ENCODE measurements at places on chromosomes 6 and 20.

DNA sequence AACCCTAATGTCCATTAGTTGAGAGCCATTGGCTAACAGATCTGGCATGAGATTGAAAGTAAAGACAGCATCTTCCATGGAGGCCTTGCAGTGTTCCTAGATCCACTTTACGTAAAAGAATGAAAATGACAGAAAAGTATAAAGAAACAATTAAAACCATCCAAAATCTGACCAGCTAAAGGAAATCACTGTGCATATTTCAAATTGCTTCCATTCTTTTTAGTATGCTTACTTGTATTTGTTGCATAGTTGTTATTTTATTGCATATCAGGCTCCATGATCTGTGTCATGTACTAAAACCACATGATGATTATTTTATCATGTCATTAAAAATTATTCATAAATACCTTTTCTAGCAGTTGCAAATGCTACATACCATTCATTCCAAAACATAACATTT lies 67.9 kb downstream of the GCLC start:
- no peak for DNase-seq

DNA sequence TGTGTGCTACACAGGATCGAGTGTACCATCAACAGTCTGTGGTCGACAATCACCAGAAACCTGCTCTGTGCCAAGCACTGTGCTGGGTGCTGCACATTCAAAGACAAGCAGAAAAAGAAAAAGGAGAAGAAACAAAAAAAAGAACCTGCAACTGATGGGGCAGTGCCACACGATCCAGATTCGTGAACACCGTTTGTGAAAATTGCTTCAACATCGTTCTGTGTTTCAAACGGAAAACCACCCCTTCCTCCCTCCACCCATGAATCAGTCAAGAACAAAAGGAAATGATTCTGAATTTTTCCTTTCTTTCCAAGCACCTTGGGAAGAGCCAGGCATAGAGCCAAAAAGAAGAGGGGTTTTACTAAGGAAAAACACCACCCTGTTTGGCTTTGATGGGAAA lies 129.2 kb upstream of the ARID1B start:
- DNase-seq = no peak

DNA sequence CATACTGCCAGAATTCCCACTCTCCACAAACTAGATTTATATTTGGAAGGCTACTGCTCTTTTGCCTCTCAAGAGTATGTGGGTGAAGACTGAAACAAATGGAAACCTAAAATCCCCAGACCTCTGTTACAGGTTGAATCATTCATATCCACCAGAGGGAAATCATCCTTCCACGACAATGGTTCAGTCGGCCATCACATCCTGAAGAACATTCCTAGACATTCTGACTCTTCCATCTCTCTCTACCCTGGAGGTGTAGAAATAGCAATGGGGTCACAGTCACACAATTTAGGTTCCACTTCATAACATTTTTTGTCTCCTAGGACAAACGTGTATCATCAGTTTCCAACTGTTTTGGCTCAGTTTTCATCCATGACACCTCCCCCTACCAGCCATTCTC lies 8.6 kb downstream of the GPX5 start:
- DNase-seq = no peak

- peak; percentile 52 for DNase-seq
Observed at GRCh38 chr6:108914235-108915022, 66.2 kb downstream of the ARMC2 start.

DNA sequence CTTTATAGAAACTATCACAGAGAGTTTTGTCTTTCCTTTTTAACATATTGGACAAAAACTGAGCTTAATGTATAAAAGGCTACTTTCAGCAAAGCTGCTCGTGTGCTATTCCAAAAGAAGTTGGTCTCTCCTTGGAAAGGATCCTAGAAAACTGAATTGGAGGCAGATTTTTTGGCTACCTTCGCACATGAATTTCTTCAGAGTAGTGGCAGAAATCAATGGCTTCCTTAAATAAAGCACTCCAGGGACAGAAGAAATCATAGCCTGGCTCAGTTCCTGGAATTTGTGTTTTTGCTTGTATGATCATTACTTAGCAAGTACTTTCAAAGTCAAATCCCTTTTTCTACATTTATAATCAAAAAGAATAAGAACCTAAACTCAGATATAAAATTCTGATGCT lies 780.3 kb downstream of the PHF3 start:
- no peak for DNase-seq

DNA sequence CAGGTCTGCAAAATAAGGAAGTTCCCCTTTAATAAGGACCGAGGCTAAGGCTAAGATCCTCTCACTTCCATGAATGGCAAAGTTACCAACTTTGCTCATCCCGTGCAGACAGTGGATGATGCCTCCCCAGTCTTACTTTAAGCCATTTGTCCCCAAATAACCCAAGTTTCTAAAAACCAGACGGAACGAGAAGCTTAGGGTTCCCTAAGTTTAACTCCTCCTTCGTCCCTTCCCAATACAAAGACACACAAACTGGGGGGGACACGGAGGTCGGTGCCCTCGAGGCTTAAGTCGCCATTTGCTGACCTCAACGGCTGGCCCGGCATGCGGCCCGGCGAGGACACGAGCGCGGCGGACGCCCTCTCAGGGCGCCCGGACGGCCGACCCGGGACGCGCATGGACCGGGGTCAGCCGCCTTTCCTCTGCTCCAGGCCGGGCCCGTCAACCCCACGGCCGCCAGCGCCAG lies 527 bp downstream of the FBXO30 start:
- DNase-seq = peak; percentile 38

DNA sequence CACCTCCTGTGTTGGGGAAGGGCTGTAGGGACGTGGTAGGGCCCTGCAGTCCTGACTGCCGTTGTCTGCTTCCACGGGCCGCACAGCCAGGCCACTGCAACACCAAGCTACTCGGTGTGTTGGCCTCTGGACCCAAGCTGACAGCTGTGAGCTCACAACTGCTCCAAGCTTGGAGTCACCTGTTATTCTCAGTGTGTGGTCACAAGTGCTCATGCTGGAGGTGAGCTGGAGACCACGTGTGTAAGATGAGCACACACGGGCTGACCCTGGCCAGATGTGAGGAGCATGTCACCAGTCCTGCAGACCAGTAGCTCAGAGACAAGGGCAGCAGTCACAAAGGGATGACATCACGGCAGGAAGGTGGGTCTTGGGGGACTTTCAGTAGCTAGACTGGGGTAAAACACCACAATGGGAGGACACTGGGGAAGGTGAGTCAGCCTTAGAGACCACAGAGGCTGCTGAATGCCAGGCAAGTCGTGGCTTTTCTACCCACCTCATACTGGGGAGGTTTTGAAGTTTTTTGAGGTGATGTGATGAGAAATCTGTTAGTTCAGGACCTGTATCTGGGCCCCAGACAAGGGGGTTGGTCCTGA lies 87.3 kb downstream of the FAM120B start:
- DNase-seq = no peak

- peak; percentile 91 for DNase-seq
Observed at GRCh38 chr6:5214570-5215052, 46.1 kb downstream of the LYRM4 start.

GRCh38 chr6:35025232-35026188 lies 115.6 kb downstream of the TCP11 start:
- DNase-seq = no peak

- no peak for DNase-seq
Observed at GRCh38 chr6:96276305-96276704, 245.3 kb upstream of the UFL1 start.

GRCh38 chr20:38184101-38184500 lies 19.0 kb upstream of the TGM2 start:
- DNase-seq = no peak

DNA sequence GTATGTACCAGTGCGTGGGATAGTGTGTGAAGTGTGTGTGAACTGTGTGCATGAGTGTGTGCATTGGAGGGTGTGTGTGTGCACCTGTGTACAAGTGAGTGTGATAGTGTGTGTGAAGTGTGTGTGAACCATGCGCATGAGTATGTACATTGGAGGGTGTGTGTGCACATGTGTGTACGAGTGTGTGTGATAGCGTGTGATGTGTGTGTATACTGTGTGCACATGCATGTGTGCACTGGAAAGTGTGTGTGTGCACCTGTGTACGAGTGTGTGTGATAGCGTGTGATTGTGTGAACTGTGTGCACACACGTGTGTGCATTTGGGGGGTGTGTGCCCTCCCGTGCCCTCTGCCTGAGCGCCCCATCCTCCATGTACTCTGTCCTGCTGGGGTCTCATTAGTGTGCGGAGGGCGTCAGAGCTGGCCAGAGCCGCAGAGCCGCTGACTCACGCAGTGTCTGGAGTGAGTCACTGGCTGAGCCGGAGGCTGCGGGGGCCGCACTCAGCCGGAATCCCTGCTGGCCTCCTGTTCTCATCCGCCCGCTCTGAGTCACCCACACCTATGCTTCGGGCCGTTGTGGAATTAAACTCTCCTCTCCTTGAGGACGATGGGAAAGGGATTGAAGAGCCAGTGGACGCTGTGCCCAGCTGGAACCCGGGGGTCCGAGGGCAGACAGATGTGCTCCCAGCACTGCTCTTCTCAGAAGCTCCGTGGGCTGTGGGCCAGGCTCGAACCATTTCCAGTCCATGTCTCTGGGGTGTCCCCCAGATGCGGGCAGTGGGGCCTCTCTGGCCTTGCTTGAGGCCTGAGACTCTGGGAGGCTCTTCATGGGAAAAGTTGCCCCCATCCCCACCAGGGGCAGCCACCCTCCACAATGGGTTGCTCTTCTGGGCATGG lies 27.3 kb upstream of the STX16 start:
- no peak for DNase-seq

DNA sequence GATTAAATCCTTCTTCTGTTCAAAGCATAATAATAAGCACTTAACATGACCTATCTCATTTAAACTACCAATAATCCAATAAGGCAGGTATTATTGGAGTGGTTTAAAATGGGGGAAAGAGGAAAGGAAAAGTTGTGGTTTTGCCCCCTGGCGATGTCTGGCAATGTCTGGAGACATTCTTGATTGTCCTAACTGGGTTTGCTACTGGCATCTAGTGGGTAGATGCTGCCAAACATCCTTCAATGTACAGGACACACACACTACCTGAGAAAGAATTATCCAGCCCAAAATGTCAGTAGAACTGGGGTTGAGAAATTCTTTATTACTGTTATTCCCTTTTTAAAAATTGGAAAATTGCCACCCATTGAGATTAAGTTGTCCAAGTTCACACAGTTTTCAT lies 25.2 kb upstream of the SRSF6 start:
- no peak for DNase-seq

- peak; percentile 73 for DNase-seq
Observed at GRCh38 chr20:47360297-47361056, 4.0 kb upstream of the ZMYND8 start.

- DNase-seq = no peak
Observed at GRCh38 chr20:57481281-57481711, 43.6 kb downstream of the CTCFL start.

GRCh38 chr6:37920667-37921066 lies 101.1 kb downstream of the ZFAND3 start:
- no peak for DNase-seq

GRCh38 chr6:101015541-101015940 lies 134.4 kb upstream of the ASCC3 start:
- no peak for DNase-seq

DNA sequence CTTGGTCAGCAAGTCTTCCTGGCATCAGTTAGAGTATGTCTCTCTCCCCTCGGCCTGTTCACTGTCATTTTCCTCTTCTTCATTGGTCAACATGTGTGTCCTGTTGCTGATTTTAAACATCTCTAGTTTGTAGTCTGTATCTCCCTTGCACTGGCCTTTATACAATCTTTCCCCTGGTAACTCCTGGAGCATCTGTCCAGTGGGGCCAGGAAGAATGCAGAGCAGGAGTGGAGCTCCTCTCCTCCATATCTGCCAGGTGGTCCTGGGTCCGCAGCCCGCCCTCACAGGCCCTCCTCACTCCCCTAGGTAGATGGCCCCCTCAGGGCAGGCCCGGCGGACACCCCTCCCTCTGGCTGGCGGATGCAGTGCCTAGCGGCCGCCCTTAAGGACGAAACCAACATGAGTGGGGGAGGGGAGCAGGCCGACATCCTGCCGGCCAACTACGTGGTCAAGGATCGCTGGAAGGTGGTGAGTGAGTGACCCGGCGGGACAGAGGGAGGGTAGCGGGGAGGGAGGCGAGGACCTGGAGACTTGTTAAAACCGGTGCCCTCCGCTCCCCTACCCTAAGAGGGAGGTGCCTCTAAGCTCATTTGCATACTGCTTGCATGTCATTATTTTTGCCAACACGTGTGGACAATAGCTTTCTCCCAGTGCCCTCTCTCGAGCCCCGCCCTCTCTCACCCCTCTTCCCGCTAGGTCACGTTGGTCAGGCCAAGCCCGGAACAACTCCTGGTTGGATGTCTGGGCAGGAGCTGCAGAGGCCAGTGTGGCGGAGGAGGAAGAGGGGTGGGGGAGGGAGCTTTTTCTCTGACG lies 3.2 kb downstream of the TTBK1 start:
- DNase-seq = no peak

DNA sequence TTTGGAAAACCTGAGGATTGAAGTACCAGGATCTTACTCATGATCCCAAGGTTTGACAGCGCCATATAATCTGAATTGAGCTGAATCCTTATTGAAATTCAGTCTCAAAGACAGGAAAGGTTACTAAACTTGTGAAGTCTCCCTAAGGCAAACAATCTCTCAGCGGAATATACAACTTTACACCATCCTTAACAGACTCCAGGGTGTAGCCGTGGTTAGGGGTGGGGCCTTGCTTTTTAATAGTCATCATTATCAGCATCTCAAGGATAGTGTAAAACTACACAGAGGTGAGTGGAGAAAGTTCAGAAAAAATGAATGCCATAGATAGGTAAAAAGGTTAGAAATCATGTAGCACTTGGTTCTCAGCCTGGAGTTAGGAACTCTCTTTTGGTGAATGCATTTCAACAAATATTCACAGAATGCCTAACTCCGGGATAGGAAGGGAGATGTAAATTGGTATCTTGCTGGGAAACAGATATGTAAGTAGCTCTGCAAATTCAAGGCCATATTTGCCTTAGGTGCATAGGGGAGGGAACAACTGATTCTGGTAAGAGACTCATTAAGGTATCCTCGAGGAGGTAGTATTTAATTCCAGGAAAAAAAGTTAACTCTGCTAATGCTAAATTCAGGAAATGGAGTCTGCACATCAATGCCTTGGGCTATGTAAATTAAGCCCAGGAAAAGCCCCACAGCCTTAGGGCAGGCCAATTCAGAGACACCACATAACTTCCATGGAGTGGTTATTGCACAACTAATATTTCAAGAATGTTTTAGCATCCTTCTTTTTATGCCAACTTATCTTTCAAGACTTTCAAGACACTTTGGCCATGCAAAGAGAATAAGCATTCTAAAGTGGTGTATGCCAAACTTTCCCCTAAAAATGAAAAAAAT lies 61.6 kb downstream of the SNAP25 start:
- DNase-seq = no peak

DNA sequence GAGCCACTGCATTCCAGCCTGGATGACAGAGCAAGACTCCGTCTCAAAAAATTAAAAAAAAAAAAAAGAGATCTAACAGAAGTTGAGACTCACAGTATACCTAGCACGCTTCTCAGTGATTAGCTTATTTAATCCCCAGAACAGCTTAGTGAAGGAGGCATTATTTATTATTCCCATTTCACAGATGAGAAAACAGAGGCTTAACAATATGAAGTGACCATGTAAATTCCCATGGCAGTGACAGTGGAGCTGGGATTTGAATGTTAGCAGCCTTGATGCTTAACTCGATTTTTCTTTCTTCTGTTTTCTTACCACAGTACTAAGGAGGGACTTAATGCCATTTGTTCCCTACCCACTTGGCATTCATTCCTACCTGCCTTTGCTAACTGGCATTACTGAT lies 89.9 kb upstream of the ZNF217 start:
- no peak for DNase-seq

- no peak for DNase-seq
Observed at GRCh38 chr6:151101161-151101815, 138.5 kb upstream of the AKAP12 start.

- peak; percentile 26 for DNase-seq
Observed at GRCh38 chr20:62554898-62555641, 79.3 kb upstream of the GATA5 start.

- no peak for DNase-seq
Observed at GRCh38 chr6:22313796-22314195, 17.0 kb upstream of the PRL start.
